AG10803 (cell line): ENCODE measurements at places on chromosomes 1 and 21.

DNA sequence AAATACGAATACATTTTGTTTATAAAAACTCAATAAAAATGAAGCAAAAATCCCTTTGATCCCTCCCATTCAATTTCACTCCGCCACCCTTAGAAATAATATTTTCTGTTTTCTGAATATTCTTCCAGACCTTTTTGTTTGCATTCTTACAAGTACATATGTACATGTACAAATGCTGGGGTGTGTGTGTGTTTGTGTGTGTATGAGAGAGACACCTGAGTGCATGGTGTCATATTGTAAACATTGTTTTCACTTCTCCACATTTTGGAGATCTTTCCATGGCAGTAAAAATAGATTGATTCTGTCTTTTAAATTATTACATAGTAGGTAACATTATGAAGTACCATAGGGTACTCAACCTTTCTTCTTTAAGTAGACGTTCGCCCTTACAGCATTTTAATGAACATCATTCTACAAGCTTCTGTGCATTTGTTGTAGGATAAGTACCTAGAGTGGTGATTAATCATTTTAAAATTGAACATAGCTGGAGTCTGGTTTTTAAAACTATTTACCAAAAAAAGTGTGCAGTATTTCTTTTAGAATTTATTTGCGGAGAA, 1.3 kb upstream of the MPC2 start:
- DNase-seq: no peak

GRCh38 chr1:157956732-157957131, 36.7 kb upstream of the KIRREL1 start:
- no peak for DNase-seq

DNA sequence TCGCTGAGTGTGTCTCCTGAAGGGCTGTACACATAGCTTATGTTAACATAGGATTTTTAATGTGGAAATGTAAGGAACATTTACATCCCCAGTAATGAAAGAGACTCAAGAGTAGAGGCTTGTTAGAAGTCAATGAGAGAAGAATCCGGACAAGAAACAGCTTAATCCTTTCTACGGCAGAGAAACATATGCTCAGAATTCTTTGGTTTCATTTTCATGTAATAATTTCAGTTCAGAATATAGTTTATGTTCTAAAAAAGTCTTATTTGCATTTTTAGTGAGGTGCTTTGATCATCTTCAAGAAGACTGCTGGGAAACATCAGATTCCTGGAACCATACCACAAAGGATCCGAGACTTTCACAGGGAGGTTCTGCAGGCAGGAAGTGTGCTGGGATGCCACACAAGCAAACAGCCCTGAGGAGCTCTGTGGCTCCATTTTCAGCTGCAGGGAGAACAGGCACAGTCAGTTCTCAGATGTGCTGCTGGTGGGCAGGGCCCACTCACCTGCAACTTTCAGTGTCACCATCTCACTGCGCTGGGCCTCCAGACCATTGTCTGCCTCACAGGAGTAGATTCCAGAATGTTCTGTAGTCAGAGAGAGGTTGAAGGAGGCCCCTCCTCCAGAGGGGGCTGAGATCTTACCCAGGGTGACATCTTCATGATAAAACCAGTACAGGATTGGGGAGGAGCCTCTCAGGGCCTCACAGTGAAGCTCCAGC, 28.4 kb downstream of the FCRL5 start:
- no peak for DNase-seq

- DNase-seq: no peak
Observed at GRCh38 chr1:37544530-37544929, 9.6 kb downstream of the SNIP1 start.

GRCh38 chr21:44349416-44349846, 4.0 kb upstream of the TRPM2 start:
- no peak for DNase-seq

DNA sequence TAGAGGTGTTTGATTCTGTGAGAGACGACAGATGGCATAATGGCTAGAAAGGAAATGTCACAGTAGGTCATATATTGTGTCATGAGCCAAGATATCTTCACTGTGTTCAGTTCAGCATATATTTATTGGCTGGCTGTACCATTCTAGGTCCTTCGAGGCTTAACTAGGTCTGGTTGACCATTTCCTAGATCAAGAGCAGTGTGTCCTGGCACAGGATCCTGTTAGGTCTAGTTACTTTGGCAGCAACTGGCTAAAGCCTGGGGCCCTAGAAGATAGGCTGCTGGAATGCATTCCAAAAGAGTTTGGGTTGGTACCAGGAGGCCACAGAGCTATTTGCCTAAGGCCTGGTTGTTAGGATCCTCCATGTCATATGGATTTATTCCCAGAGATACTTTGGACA, 20.9 kb downstream of the ZBTB40 start:
- peak; percentile 64 for DNase-seq

DNA sequence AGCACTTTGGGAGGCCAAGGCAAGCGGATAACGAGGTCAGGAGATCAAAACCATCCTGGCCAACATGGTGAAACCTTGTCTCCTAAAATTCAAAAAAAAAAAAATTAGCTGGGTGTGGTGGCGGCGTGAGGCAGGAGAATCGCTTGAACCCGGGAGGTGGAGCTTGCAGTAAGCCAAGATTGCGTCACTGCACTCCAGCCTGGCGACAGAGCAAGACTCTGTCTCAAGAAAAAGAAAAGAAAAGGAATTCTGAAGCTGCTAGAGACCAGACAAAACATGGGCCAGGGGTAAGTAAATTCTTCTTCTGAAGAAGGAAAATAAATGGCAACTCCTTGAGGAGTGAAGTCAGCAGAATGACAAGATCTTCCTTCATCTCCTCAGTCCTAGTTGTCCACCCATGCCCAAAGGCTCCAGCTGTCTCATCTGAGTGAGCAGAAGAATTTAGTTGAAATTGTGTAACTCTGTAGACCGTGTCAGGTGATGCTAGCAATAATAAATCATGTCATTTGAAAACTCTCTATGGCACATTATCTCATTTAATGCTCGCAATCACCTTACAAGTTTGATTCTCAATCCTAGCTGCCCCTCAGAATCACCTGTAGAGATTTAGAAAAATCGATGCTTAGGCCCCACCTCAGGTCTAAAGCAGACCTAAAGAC, 14.3 kb downstream of the PDZK1 start:
- no peak for DNase-seq

- no peak for DNase-seq
Observed at GRCh38 chr1:175918364-175918801, 175.0 kb upstream of the TNR start.

DNA sequence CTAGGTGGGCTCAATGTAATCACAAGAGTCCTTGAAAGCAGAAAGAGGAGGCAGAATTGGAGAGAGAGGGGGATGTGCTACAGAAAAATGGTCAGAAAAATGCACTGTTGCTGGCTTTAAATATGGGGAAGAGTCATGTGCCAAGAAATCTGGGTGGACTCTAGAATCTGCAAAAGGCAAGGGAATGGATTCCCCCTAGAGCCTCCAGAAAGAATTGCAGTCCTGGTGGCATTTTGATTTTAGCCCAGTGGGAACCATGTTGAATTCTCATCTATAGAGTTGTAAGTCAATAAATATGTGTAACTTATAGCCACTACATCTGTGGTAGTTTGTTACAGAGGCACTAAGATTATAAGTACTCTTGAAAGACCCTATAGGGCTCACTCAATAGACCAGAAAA, 210.3 kb downstream of the ASTN1 start:
- no peak for DNase-seq

GRCh38 chr1:156146020-156146768, 7.2 kb upstream of the SEMA4A start:
- peak; percentile 98 for DNase-seq

DNA sequence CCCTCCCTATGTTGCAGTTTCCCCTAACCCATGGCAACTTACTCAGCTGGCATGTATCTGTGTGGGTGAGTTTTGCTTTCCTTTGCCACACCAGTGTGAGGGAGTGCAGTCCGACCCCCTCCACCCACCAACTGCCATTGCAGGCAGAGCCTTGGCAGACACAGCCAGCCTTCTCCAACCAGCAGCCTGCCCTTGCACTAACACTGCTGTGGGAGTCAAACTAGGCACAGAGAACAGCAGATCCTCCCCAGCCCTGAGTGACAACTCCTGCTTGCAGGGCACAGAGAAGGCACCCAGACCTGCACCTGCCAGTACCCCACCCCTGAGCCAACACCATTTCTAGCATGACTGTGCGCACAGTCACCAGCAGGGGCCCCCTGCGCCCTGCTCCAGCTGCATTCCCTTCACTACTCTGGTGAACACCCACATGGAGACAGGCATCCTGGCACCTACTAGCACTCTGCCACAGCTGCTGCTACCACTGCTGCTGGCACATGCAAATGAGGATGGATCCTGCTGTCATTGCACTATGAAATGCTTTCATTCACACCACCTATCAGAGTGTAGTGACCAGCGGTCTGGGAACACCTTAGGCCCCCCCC, 98.4 kb downstream of the MAGI3 start:
- DNase-seq: no peak

GRCh38 chr1:43256675-43257570, 12.9 kb upstream of the TMEM125 start:
- DNase-seq: no peak

DNA sequence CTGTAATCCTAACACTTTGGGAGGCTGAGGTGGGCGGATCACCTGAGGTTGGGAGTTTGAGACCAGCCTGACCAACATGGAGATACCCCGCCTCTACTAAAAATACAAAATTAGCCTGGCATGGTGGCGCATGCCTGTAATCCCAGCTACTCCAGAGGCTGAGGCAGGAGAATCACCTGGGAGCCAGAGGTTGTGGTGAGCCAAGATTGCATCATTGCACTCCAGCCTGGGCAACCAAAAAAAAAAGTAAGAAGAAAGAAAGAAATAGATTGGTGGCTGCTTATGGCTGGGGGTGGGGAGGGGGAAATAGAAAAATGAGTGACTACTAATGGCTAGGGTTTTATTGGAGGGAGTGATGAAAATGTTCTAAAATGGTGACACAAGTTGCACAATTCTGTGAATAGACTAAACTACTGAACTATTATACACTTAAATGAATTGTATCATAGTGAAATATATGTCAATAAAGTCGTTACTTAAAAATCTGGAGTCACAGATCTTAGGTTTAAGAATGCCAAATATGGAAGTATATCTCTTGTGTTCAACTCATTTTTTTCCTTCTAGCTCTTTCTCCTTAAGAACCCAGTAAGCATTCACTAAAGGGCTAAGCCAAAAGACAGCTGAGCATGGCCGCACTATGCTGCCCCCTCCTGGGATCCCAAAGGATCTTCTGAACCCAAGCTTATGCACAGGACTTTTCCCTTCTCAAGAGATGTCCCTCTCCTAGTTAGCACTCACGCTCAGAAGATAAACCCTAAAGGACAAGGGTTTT, 3.2 kb upstream of the NPL start:
- peak; percentile 71 for DNase-seq

GRCh38 chr1:11772458-11772857, 10.5 kb downstream of the C1orf167 start:
- no peak for DNase-seq

DNA sequence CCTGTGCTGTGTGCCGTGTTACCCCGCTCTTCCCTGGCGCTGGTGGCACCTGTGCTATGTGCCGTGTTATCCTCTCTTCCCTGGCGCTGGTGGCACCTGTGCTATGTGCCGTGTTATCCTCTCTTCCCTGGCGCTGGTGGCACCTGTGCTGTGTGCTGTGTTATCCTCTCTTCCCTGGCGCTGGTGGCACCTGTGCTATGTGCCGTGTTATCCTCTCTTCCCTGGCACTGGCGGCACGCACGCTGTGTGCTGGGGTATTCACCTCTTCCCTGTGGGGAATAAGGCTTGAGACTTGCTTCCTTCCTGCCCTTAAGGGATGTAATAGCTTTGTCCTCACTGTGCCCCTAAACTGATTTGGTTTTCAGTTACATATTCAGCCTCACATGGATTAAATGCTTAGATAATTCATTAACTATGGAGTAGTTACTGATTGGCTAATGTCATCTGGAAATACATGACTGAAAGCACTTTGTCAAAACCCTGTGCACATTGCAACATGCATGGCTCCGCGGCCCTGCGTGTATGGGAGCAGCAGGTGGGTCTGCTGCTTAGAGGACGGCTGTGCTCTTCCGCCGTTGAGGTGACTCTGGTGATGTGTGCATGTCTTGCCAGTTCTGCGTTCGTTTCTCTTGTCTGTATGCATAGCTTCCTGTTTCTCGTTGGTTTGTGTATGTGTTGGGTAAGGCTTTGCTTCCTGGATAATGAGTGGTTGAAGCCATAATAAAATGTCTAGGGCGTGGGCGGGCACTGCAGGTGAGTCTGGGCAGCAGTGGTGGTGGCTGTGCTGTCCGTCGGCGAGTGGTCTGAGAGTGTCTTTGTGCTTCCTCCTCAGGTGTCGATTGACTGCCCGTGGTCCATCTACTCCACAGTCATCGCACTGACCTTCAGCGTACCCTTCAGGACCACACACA, 17.9 kb upstream of the PWP2 start:
- no peak for DNase-seq

- no peak for DNase-seq
Observed at GRCh38 chr1:22685591-22686059, 25.0 kb upstream of the EPHB2 start.
